ENCODE measurements at places on chromosomes 1 and 21.

DNA sequence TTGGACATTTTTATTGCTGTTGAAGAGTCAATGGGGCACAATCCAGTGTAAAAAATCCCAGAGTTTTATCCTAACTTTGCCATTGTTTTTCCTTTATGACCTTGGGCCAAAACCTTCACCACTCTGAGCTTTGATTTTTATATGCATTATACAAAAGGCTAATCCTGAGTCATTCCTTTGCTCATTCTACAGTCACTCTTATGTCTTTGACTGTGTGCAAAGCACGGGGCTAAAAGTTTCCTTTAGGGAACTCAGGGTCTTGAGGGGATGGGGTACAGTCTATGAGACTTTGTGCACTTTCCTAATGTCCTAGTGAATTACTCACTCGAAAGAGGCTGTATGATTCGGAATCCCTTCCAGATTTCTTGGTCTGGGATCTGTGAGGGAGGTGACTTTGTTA lies 543.2 kb upstream of the CAMK1G start:
- DNase-seq: no peak

DNA sequence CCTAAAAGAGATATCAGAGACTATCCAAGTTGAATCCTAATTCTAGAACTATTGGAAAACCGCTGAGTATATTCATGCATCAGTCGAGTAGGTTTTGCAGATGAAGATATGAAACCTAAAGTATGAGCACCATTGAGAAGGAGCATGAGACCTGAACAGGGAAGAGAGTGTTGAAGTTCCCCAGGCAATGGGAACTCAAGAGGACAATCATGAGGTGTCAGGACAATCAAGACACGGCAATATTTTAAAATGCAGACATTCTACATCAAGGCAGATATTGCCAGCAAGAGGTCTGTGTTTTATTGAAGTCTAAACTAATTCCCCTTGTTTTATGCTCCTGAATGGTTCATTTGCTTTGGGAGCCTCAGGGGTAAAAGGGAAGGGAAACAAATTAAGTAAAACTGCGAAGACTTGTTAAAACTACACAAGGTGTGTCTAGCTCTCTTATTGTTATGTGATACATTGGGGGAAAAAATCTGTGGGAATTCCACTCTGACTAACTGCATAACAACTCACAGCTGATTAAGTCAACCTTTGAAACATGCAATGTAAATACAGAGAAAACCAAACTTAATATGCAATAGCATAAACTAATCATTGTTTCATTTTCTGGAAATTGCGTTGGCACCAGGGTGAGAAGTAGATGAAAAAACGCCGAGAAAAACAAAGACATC lies 347.9 kb upstream of the ADGRL2 start:
- DNase-seq: no peak

GRCh38 chr1:197961449-197961848 lies 44.3 kb downstream of the LHX9 start:
- no peak for DNase-seq

- no peak for DNase-seq
Observed at GRCh38 chr21:45414396-45415187, 9.6 kb downstream of the COL18A1 start.

- no peak for DNase-seq
Observed at GRCh38 chr1:229381234-229381633, 38.4 kb upstream of the CCSAP start.

DNA sequence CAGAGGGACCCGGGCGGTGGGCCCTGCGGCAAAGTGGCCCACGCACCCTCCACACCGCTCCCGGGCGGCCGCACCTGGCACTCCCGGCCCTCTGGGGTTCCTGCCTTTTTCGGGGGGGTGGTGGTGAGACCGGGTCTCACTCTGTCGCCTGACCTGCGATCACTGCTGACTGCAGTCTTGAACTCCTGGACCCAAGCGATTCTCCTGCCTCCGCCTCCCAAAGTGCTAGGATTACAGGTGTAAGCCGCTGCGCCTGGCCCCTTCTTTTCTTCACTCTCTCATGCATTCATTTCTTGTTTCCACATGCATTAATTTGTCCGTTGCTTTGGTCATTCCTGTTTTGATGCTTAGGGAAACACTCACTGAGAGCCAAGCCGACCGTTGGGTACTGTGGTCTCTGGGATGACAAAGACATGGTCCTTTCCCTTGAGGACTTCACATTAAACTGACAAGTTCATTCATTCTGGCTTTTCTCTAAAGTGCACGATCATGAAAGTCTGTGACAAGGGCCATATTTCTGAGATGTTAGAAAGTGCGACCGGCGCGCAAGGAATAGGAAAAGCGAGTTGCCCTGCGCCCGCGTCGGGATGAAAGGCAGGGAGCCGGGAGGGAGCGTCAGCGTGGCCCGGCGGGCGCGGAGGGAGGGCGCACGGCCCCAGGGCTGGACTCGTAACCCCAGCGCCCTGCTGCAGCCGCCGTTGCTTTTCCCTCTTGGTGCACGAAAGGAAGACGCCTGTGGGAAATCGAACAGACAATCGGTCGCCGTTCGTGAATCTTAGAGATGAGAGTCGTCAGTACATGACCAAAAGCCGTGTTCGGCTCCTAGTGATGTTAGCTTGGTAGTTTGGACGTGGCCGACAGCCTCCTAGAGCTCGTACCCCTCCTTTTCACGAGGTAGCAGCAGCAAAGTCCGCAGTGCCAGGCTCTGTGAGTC lies 1.0 kb upstream of the MCOLN2 start:
- no peak for DNase-seq

DNA sequence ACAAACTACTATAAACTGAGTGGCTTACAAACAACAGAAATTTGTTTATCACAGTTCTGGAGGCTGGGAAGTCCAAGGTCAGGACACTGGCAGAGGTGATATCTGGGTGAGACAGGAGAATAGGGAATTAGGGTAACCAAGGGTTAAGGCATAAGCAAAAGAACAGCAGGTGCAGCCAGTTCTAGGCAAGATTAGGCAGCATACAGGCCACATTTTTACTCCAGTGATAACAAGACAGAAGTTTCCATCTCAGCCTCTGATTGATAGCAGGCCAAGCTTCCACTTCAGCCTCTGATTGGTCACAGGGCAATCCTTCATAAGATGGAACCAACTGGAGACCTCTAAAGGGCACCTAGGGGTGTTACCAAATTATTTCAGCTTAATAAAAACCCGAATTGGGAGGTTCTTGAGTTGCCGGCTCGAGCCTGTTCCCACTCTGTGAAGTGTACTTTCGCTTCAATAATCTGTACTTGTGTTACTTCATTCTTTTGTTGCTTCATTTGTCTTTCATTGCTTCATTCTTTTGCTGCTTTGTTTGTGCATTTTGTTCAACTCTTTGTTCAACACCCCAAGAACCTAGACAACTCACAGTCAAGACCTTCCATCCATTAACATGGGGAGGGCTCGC lies 185.6 kb downstream of the TOMM20 start:
- DNase-seq: no peak

DNA sequence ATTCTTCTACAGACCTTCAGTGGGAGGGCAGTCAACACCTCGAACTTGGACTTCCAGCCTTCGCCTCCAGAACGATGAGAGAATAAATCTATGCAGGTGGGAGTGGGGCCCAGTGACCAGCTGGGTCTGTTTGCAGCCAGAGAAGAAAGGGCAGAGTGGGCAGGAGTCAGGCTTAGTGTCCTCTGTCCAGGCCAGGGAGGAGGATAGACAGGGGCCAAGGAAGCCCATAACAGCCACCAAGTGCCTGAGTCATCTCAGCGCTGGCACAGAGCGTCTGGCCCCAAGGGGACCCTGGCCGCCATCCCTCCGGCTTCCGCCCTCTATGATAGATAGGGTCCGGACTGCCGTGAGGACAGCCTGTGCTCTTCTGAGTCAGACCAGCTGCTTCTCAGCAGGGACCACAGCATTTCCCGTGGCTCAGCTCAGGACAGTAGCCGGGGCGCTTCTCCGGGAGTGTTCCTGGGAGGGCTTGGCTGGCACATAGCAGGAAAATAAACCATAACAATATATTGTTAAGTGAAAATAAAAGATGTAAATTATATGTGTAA lies 133.1 kb upstream of the C1orf174 start:
- no peak for DNase-seq

DNA sequence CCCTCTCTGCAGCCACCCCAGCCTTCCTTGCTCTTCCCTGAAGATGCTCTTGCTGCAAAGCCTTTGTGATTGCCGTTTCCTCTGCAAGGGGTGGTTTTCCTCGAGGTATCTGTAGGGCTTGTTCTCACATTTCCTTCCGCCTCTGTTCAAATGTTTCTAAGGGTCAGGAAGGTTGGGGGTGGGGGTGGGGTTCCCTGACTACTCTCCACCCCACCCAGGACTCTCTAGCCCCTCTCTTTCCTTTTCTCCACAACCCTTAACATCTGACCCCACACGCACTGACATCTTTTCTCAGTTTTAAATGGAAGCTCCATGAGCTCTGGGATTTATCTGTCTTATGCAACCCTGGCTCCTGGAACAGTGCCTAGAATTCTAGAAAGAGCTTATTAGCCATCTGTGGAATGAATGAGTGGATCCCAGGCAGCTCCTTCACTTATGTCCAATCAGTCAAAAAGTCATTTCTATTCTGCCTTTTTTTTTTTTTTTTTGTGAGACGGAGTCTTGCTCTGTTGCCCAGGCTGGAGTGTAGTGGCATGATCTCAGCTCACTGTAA lies 27.3 kb upstream of the ZNF362 start:
- DNase-seq: no peak
